Suprapubic skin (tissue), 4 donors: ENCODE measurements at places on chromosomes 7 and 10. TPM values are rescaled to one million over a fixed set of nuclear protein-coding genes. Genes with fewer than 3 reads are reported as not detected.

ASAH2B gene
- 2.1 TPM for total RNA-seq

HOXA2 gene
- total RNA-seq = 0.34 TPM

ZNF853 gene
- total RNA-seq = 3.9 TPM

EVX1 gene
- not detected for total RNA-seq

FANK1 gene
- total RNA-seq = 3.7 TPM

RBP4 gene
- total RNA-seq = 20.3 TPM

AKR1C8 gene
- not detected for total RNA-seq

NRP1 gene
- 13.6 TPM for total RNA-seq

CREB3L2 gene
- 24.5 TPM for total RNA-seq

TCAF2 gene
- 3.0 TPM for total RNA-seq

MYOF gene
- total RNA-seq = 174 TPM

PLAC9 gene
- total RNA-seq = 6.4 TPM

PRKG1 gene
- total RNA-seq = 3.3 TPM

JAKMIP3 gene
- total RNA-seq = 0.15 TPM

GARIN1A gene
- 1.4 TPM for total RNA-seq

BAMBI gene
- 10.6 TPM for total RNA-seq

GPC2 gene
- 8.2 TPM for total RNA-seq

METTL27 gene
- total RNA-seq = 2.0 TPM

SMO gene
- 17.2 TPM for total RNA-seq

SLC26A3 gene
- 2.3 TPM for total RNA-seq

ADAM8 gene
- 4.4 TPM for total RNA-seq

RNF32 gene
- total RNA-seq = not detected

GATA3 gene
- 241 TPM for total RNA-seq

HOXA1 gene
- 2.5 TPM for total RNA-seq

LRRD1 gene
- total RNA-seq = 0.29 TPM

CALHM2 gene
- 13.7 TPM for total RNA-seq

CFAP70 gene
- total RNA-seq = 12.9 TPM

CDHR3 gene
- 1.3 TPM for total RNA-seq

GRM8 gene
- total RNA-seq = not detected

LAMB4 gene
- total RNA-seq = 295 TPM

SLC16A9 gene
- total RNA-seq = not detected

HECW1 gene
- total RNA-seq = 0.73 TPM

ASIC3 gene
- 2.6 TPM for total RNA-seq

EBLN1 gene
- not detected for total RNA-seq

ZNF786 gene
- total RNA-seq = 11.8 TPM

CCDC3 gene
- total RNA-seq = 124 TPM

BUD23 gene
- 51.8 TPM for total RNA-seq

CRHR2 gene
- not detected for total RNA-seq

SPDYE5 gene
- not detected for total RNA-seq

PLA2G12B gene
- total RNA-seq = not detected

SNCG gene
- total RNA-seq = 22.9 TPM

CALCR gene
- not detected for total RNA-seq

LEP gene
- 2.0 TPM for total RNA-seq

GPR85 gene
- 0.17 TPM for total RNA-seq

IL6 gene
- not detected for total RNA-seq

SFTPD gene
- 3.0 TPM for total RNA-seq

ORC5 gene
- 11.4 TPM for total RNA-seq

CALHM3 gene
- not detected for total RNA-seq

ASB10 gene
- total RNA-seq = not detected

TIMM23B gene
- 32.3 TPM for total RNA-seq

BMPER gene
- 7.2 TPM for total RNA-seq

OR13A1 gene
- not detected for total RNA-seq

FGFBP3 gene
- 1.0 TPM for total RNA-seq

CYP26A1 gene
- total RNA-seq = not detected

AKR1C1 gene
- 30.1 TPM for total RNA-seq

HMX2 gene
- not detected for total RNA-seq
